CD4-positive, alpha-beta T cell treated with Interleukin-4 for 4 hours (primary cell): ENCODE measurements at places on chromosomes 4 and X.

DNA sequence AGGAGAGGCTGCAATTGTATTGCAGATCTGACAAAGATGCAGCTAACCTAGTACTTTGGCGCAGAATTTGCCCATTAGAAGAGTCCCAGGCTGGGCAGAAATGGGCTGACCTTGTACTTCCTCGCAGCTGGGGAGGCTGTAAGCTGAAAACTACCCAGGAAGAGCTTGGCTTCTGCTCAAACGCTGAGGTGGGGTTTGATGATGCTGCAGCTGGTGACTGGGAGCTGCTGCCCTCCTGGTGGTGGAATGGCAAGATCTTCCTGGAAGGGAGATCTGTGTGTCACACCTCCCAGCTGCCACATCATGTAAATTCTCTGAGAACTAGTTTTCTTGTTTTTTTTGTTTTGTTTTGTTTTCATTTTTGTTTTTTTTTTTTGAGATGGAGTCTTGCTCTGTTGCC lies 17.4 kb downstream of the CCNG2 start:
- no peak for DNase-seq

DNA sequence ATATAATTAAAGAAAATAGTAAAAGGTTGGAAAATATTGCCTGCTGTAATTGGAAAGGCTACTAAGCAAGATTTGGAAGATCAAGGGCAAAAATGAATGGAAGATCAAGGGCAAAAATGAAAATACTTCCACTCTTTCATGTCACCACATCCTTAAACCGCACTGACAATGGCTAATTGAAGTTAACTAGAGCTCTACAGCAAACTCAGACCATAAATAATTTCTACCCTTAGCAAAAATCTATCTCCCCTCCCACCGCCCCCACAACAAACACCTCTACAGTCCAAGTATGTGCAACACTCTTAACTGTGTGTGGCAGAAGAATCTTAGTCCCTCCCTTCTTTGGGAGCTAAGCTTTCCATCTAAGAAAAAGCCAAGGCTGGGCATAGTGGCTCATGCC lies 27.1 kb downstream of the ATP11C start:
- DNase-seq: no peak

DNA sequence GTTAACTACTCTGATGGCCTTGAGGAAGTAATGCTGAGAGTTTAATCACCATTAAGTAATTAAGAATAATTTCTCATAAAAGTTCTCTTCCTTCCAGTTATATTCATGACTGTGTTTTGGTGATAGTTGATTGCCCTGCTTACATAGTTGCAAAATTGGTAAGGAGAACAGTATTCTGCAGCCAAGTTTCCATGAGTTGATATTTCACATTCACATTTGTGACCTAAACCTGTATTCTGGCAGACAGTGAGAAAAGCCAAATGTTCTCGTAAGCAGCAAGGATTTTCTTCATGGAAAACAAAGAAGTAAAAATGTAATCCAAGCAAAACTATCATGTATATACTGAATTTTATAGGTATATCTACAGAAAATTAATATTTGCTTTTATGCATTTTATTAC lies 187.8 kb upstream of the NUDT6 start:
- no peak for DNase-seq

GRCh38 chr4:177127658-177128057 lies 182.0 kb upstream of the NEIL3 start:
- DNase-seq: no peak

DNA sequence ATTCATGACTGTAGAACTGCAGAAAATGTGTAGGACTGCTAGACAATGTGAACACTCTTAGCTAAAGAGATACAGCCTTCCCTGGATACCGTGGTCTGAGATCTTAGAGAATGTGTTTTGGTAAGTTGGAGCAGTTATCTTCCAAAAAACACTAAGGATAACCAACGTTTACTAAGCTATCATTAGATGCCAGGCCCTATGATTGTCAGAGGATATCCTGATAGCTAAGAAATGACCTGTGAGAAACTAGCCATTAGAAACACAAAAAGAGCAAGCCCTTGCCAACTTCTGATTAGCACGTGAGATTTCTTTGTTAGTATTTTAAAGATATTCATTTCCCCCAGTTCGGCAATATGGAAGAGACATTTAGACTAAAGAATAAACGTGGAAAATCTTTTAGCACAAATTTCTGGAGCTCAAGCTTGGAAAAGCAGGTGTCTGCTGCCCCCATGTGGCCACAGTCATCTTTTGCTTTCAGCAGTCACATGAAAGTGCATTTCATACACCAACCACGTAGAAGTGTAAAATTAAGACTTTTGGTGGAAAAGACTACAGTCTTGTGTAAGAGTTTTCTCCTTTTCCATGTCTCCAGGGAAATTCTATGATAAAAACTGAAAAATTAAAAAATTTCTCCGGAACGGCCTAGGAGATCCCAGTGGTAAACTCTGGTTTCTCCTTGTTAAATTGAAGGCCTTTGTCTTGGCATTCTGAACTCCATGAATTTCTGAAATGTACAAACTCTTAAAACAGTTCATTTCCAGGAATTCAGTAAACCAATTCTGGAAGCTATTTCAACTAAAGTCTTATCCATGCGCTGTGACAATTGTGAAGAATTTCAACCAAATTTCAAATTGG lies 136.4 kb downstream of the ZNF674 start:
- peak; percentile 46 for DNase-seq

DNA sequence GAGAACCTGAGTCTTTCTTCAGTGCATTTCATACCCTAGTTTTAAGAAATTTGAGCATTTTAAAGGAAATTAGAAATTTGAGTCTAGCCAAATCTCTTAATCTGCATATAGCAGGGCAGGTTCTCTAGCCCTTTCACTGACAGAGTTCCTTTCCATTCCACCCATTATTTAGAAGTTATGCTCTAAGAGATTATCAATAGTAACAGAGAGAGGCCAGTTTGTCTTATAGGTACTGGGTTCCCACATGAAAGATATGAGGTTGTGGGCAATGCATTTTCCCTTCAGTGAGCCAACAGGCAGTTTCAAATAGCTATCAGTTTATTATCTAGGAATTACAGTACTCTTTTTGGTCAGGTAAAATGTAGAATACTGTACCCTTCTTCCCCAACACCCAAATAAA lies 7.3 kb upstream of the GALNT7 start:
- DNase-seq: no peak

DNA sequence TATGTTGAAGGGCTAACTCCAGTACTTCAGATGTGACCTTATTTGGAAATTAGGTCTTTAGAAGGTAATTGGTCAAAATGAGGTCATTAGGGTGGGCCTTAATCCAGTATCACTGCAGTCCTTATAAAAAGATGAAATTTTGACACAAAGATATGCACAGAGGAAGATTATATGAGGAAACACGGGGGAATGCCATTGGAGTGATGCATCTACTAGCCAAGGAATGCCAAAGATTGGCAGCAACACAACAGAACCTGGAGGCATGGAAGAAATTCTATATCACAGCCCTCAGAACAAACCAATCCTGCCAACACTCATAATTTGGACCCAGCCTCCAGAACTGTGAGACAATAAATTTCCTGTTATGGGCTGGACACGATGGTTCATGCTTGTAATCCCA lies 17.6 kb downstream of the TRIM61 start:
- DNase-seq: no peak

DNA sequence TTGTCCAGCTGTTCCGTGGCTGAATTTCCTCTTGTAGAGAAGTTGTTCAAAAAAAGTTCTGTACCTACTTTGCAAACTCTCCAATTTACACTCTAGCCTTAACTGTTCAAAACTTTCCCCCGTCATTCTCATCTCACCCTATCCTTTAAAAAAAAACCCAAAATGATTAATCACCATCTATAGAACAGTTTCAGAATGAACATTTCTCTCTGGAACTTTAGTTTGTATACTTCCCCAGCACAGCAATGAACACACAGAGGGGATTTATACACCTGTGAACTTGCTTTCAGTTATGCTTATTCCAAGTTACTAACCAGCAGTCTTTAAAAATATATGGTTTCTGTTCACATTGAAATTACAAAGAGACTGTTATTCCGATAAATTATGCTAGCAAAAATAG lies 1.2 kb downstream of the GEMIN8 start:
- no peak for DNase-seq

DNA sequence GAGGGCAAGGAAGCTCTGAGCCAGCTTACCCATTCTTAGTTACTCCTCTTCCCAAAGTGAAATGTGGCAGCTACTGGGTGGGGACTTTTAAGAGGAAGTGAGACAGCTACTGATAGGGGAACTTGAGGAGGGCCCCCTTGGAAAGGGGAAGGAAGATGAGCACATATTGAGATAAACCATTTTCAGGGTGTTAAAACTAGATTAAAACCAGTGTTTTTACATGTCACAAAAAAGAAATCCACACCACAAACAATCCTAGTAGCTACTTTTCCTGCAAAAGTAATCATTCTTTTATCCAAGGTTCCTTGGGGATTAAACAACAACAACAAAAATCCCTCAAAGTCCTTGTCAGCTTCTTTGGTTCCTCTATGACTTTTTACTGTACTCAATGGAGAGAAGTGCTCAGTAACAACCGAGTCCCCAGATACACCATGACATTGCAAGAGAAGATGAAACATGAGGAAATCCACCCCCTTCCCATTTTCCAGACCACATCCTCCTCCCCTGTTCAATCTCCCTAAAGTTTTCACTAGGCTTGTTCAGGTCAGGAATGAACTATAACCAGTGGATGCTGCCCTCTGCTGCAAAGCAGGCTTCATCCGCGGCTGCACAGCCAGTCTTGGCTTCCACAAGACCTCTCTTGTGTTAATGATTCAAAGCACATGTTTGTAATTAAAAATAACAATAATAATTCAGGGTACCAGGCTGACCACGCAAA lies 113.5 kb upstream of the TMEM164 start:
- DNase-seq: no peak
